Brain pericyte (primary cell): ENCODE measurements at places on chromosomes 5 and 9.

- no peak for DNase-seq
These were observed 10.7 kb downstream of the GIN1 start for GRCh38 chr5:103109277-103109676.

DNA sequence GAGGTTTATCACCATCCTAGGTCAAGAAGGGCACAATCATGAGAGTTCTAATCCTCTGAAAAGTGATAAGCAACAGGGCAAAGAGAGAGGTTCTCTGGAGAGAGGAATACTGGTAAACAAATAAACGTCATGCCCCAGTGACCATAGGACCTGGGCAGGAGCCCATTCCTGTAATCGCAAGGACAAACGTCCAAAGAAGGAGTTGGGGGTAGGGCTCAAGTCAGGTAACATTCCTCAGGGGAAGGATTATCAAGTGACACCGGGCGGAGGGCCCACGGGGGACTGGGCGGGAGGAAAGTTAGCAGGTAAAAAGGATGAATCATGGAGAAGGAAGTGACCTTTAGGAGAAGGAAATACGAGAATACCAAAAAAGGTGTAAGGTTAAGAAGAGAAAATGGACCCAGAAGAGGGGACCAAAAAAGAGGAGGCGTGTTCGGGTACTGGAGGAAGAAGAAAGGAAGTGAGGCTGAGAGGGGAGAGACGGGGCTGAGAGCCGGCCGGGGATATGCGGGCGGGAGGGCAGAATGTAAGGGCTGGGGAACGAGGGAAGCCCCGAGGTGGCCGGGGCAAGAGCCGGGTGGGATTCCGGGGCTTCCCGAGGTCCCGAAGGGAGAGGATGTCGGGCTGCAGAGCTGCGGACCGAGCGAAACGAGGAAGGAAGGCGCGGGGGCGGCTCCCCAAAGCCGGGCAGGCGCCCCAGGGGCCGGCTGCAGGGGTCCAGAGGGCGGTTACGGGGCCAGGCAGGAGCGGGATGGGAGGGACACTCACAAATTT is 583 bp downstream of the DIAPH1 start:
- no peak for DNase-seq

- no peak for DNase-seq
These were observed 3.5 kb downstream of the DMRT3 start for GRCh38 chr9:979983-980382.

- DNase-seq: no peak
These were observed 12.1 kb upstream of the DIPK1B start for GRCh38 chr9:136700304-136700703.

- DNase-seq: no peak
These were observed 374.9 kb upstream of the CLINT1 start for GRCh38 chr5:158233735-158234322.

- no peak for DNase-seq
These were observed 1.4 kb downstream of the DOK3 start for GRCh38 chr5:177508221-177508611.

DNA sequence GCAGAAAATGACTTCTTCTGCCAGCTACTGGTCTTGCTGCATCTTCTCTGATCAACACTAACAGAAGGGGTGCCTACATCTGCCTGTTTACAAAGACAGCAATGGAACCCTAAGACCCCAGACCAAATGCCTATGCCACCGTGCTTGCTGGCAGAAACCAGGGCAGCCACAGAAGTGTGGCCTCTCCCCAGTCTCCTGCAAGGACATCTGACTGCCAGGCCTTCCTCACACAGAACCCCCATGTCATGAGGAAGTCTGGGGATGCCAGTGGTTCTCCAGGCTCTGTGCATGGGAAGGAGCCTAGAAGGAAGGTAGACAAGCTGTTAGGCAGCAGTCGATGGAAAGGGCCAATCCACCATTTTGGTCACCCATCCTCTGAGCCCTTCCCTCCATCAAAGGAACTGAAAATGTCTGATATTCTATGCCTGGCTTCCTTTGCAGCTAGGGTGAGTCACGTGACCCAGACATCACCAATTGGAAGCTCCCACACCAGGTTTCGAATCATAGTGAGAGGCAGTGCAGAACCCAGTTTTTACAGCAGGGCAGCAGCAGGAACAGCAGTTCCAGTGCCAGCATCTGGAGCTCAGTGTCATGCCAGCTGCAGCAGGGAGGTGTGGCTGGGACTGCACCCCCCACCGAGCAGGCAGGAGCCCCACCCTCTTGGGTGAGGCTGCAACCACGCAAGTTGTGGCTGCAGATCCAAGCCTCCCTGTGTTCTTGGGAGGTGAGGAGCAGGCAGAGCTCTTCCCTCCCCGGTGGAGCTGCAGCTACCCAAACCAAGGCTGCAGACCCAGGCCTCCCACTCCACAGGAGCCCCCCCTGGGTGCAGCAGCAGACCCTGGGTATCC is 123.4 kb downstream of the OLFM1 start:
- DNase-seq: no peak

- no peak for DNase-seq
These were observed 75.6 kb upstream of the SPIN1 start for GRCh38 chr9:88312517-88313103.

DNA sequence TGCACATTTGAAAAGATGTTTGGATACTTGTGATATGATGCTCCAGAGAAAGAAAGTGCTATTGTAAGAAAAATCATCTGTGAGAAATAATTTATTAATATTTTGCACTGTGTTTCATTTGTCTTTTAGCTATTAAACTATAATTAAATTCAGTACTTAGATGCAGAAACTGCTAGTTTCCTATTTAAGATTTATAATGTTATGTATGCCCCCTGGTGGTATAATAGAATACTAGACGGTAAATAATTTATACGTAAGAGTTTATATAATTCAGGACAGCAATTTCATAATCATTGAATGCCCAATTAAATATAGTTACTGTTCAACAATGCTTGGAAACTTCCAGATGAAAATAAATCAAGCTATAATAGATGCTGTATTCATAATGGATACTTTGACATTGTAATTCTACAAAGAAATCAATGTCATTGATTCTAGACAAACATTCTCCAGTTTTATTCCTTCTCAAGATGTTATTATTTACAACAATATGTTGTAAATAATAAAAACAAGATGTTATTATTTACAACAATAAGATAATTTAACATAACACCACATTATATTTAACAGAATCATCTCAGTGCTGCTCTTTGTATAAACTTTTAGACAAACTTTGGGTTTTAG is 101.0 kb downstream of the TMEM232 start:
- DNase-seq: no peak

DNA sequence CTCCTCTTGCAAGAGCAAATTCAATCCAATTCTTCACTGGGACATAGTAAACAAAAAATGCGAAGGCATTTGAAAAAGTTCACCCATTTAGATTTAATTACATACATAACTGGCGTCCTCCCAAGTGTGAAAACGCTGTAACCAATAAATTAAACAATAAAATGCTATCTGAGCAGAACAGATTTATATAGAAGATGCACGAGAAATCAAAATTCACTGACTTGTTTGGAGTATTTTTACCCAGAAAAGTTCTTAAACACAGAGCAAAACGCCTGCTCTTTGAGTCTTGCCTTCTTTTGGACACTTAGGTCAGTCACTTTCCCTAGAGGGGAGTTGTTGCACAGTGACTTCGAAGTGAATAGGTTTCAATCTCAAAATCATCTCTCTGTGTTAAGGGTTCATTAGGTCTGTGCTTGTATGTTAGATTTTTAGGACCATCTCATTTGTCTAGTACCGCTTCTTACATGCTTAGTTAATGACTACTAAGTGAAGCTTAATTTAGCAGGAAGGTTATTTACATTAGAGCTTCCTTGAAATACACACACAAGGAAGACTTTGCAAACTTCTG is 1.9 kb downstream of the ALDH1A1 start:
- DNase-seq: no peak

DNA sequence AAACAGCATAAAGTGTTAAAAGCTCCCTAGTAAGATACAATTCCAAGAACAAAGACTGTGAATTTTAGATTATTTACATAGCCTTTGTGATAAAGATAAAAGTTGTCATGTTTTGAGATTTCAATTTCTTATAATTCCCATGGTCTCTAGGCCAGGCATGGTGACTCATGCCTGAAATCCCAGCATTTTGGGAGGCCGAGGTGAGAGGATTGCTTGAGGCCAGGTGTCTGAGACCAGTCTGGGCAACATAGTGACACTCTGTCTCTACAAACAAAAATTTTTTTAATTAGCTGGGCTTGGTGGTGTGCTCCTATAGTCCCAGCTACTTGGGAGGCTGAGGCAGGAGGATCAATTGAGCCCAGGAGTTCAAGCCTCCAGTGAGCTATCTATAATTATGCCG is 48.1 kb downstream of the BDP1 start:
- no peak for DNase-seq

GRCh38 chr5:159849437-159850083 is 66.7 kb upstream of the ADRA1B start:
- DNase-seq: no peak

GRCh38 chr9:114487607-114488300 is 17.5 kb downstream of the WHRN start:
- DNase-seq: no peak

DNA sequence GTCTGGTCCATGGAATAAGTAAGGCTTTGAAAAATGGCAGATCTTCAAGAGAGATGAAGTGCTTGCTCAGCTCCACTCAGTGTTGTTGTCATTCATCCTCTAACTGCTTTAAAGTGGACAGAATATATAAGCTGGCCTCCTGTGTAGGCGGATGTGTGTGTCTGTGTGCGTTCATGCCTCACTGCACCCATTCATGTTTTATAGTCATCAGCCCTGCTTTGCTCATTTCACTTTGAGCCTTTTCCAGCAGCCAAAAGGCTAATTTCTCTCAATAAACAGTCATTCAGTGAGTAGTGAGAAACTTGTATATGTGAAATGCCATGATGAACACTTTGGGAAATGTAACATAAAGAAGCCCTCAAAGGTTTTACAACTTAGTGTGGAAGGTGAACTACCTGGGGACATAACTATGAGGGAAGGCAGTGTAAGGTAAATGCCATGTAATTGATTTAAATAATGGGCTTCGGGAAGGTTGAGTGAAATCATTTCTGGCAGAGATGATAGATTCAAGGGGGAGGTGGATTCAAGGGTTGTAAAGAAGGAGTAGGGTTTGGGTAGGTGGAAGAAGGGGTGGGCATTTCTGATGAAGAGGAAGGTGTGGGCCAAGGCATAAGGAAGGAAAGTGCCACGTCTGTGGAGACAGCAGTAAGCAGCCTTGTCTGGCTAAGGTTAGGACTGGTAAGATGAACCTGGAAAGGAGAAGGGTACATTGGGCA is 15.7 kb downstream of the TTC23L start:
- DNase-seq: no peak

DNA sequence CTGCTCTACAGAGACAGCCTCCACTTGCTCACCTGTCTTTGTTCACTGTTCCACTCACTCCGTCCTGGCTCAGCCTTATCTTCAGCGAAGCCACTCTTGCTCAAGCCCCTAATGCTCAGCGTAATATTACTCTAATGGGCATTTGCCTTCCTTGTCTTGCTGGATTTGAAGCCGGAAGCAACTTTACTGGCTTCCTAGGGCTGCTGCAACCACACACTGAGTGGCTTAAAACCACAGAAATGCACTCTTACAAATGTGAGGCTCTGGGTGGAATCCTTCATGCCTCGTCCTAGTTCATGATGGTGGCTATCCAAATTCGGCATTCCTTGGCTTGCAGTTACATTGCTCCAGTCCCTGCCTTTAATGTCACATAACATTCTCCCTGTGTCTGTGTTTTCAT is 85.5 kb upstream of the MARCHF11 start:
- no peak for DNase-seq

- no peak for DNase-seq
These were observed 10.6 kb upstream of the NR3C1 start for GRCh38 chr5:143413958-143414669.

DNA sequence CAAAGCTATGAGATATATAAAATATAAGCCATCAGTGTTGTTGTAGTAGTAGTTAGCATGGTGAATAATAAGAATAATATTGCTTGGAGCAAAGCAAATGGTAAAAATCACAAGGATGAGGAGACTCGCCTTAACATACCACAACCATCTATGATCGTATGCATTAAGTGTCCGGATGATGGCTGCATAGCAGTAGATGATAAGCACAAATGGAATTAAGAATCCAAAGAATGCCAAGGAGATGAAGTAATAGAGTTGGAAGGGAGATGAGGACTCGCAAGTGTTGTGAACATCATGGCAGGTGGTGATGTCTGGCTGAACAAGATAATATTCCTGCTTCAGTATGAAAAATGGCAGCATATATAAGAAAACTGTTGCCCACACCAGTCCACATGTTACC is 5.5 kb downstream of the F2RL2 start:
- no peak for DNase-seq

GRCh38 chr5:68662804-68663307 is 431.0 kb upstream of the SLC30A5 start:
- no peak for DNase-seq

DNA sequence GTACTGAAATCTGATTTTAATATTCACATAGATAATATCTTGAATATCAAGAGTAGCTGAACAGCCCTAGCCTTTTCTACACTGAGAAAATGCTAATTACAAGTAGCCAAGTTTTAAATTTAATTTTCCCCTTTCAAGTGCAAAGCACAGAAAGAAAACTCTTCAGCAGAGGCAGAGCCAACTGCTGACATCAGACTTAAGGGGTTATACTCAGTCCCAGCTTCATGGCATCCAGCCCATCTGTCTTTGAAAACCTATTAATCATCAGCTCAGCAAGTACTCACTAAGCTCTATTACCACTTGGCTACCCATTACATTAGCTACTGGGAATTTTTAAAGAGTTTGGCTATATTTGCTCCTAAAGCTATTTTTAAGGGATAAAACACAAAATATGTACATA is 220.5 kb downstream of the SLC12A2 start:
- no peak for DNase-seq

DNA sequence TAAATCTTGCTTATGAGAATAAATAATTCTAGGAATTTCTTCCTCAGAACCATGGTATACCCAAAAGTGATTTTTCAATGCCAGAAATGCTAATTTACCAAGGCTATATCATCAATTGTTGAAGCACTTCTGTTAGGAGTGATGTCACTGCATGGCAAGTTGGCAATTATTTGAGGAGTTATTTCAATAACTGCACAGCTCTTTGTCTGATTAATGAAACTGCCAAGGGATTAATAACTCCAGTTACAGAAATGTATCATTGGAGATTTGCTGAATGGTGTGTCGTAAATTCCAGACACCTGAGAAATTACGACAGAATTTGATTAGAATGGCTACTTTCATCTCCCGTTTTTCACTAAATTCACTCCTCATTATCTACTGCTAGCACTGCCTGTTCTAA is 182.6 kb upstream of the TYRP1 start:
- no peak for DNase-seq

DNA sequence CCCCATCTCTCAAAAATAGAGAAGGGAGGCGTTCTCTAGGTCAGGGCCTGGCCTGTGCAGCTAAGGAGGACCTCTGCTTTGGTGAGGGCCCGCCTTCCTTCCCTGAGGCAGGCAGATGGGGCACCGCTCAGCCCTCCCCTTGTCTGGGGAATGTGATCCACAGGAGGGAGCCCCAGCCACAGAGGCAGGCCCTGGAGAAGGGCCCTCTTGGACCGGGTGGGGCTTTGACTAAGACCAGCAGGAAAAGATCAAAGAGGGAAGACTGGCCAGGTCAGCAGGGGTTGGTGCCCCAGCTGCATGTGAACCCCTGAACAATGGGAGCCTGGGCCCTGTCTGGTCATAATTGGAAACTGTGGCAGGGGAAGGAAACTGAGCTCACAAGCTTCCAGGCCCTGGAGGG is 21.9 kb downstream of the PTPA start:
- no peak for DNase-seq

- no peak for DNase-seq
These were observed 14.9 kb downstream of the FAM151B start for GRCh38 chr5:80502800-80503199.
